ENCODE measurements at places on chromosomes 12 and 14. TPM values are rescaled to one million over a fixed set of nuclear protein-coding genes. Genes with fewer than 3 reads are reported as not detected.

The NR1H4 gene
- not detected for total RNA-seq

The MGST1 gene
- 111 TPM for total RNA-seq

The ENDOU gene
- total RNA-seq = not detected

DNA sequence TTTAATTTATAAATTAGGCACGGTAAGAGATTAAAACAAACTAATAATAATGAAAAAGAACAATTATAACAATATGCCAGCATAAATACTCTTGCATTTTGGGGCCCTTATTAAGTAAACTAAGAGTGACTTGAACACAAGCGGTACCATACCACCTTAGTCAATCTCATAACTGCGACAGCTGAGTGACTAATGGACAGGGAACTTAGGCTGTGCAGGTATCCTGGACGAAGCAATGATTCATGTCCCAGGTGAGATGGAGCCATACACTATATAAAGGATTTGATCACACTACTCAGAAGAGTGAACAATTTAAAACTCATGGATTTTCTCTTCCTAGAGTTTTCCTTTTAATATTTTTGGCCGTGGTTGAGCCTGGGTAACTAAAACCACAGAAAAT, 4.3 kb downstream of the KLRC4 start:
- no peaks in the 10 kb centered on the region for H3K36me3 ChIP-seq
- H3K27me3 ChIP-seq = no peaks in the 10 kb centered on the region
- H3K4me1 ChIP-seq = peaks cover 7% of the 10 kb centered on the region

The MFAP5 gene
- total RNA-seq = not detected

DNA sequence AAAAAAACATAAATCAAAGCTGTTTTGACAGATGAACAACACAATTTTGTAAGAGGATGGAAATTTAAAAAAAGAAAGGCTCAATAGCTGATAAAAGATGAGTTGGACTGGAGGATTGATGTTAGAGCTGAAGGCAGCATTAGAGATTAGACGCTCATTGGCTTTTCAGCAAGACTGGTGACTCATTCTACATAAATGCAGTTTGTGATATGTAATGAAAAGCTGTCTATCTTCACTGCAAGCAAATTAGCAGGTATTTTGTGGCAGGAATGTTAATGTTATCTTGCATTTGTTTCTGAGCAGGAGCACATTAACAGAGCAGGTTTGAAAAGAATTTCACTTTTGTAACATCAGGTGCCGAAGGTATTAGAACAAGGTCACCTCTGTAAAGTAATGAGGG, 442.7 kb upstream of the NOVA1 start:
- no peaks in the 10 kb centered on the region for H3K4me1 ChIP-seq
- no peak overlapping the region for H3K4me3 ChIP-seq
- no peaks in the 10 kb centered on the region for H3K36me3 ChIP-seq
- DNase-seq = no peak
- H3K27ac ChIP-seq = no peak overlapping the region
- no peaks in the 10 kb centered on the region for H3K27me3 ChIP-seq

DNA sequence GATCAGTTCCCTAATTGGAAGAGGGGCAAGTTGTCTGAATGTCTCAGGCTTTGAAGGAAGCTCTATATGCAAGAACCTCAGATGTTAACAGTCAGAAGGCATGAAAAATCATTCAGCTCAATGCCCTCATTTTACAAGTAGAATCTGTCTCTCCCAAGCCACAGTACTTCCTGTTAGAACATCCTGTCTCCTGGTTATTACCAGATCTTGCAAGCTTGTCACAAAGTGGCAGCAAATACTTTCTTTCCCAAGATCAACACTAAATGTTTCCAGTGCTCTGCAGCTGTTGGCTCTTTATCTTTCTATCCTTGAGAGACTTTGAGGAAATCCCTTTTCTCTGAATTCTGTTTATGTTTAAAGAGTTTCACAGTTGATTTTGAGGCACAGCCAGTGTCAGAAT, 235.5 kb downstream of the AKAP6 start:
- no peaks in the 10 kb centered on the region for H3K36me3 ChIP-seq
- no peak overlapping the region for H3K4me3 ChIP-seq
- H3K27ac ChIP-seq = no peak overlapping the region
- DNase-seq = no peak
- H3K4me1 ChIP-seq = no peaks in the 10 kb centered on the region

DNA sequence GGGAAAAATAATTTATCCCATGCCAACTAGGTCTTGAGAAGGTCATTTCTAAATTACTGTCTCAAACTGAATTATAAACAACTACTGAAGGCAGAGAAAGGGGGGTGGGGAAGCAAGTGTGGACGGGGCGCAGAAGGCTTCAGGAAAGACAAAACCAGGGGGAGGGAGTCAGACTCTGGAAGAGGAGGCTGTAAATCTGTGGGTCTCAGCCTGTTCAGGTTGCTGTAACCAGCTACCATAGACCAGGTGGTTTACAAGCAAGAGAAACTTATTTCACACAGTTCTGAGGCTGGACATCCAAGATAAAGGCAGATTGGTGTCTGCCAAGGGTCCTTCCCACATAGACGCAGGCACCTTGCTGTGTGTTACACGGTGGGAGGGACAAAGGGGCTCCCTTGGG, 39.9 kb upstream of the FZD10 start:
- H3K4me1 ChIP-seq = no peaks in the 10 kb centered on the region
- H3K36me3 ChIP-seq = no peaks in the 10 kb centered on the region
- no peak for DNase-seq
- H3K27me3 ChIP-seq = no peaks in the 10 kb centered on the region
- H3K4me3 ChIP-seq = no peak overlapping the region
- H3K27ac ChIP-seq = no peak overlapping the region

GRCh38 chr12:15558915-15559528, 230.2 kb downstream of the EPS8 start:
- no peaks in the 10 kb centered on the region for H3K27me3 ChIP-seq
- H3K27ac ChIP-seq = no peak overlapping the region
- no peaks in the 10 kb centered on the region for H3K4me1 ChIP-seq
- DNase-seq = no peak
- no peaks in the 10 kb centered on the region for H3K36me3 ChIP-seq

GRCh38 chr12:30928356-30929244, 2.1 kb downstream of the TSPAN11 start:
- no peaks in the 10 kb centered on the region for H3K4me1 ChIP-seq
- no peak overlapping the region for H3K4me3 ChIP-seq
- no peaks in the 10 kb centered on the region for H3K36me3 ChIP-seq

All from HCT116 (cell line).